ENCODE measurements at places on chromosomes 6 and 20.

GRCh38 chr6:45436544-45437438 is 59.1 kb upstream of the SUPT3H start:
- DNase-seq = no peak
- H3K4me1 ChIP-seq = no peaks in the 10 kb centered on the region
- no peaks in the 10 kb centered on the region for H3K36me3 ChIP-seq
- H3K27me3 ChIP-seq = no peaks in the 10 kb centered on the region
- H3K4me3 ChIP-seq = no peak overlapping the region

DNA sequence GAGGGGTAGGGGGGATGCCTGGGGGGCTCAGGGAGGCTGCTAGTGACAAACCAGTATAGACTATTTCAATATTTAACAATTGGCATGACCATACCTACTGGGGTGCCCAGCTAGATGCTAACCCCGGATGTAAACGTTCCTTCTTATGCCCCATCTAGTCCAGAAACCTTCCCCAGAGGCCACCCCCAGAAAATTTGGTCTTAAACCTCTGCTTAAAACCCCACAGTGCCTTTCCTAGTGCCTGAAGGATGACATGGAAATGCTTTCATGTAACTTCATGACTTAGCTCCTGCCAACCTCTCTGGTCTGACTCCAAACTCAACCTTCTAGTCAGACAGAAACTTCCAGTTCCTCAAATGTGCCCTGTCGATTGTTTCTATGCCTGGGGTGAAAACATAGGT is 52.0 kb downstream of the JPH2 start:
- peaks cover 5% of the 10 kb centered on the region for H3K27me3 ChIP-seq
- no peak overlapping the region for H3K27ac ChIP-seq
- H3K4me1 ChIP-seq = no peaks in the 10 kb centered on the region

DNA sequence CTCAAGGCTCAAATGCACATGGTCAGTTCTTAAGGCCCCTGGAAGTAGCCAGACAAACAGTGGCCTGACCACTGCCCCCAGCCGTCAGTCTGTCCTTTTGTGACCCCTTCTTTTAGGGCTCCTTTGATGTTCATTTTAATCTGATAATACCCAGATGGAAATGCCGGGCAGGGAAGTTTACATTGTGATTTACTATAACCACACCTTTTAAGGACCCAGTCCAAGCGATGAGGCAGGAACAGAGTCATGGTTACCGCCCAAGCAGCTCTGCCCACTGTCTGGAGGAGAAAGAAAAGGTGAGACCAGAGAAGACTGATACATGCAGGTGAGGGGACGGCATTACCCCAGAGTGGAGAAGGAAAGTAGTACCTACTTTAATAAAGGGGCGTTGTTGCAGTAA is 110.6 kb downstream of the PLEKHG1 start:
- no peak overlapping the region for H3K27ac ChIP-seq
- H3K4me3 ChIP-seq = no peak overlapping the region
- no peaks in the 10 kb centered on the region for H3K27me3 ChIP-seq
- no peak for DNase-seq
- H3K4me1 ChIP-seq = peaks cover 7% of the 10 kb centered on the region
- no peaks in the 10 kb centered on the region for H3K36me3 ChIP-seq

- DNase-seq = no peak
- H3K36me3 ChIP-seq = peaks cover 7% of the 10 kb centered on the region
Observed at GRCh38 chr6:125952764-125953501, 3.6 kb upstream of the HINT3 start.

DNA sequence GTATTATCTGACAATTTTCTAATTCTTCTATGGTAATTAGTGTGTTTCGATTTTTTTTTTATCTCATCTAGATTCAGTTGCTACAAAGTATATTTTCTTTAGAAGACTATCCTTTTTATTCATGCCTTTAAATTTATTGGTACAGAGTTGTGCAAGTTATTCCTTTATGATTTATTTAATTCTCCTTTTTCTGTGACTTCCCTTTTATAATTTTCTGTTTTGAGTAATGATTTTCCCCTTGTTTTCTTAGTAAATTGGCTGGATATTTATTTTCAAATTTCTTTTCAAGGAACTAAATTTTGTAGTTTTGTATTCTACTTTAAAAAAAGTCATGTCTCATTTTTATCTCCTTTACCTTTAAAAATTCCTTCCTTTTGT is 2.4 kb upstream of the IL22RA2 start:
- peaks cover 10% of the 10 kb centered on the region for H3K36me3 ChIP-seq
- no peak overlapping the region for H3K4me3 ChIP-seq
- H3K27me3 ChIP-seq = peaks cover 2% of the 10 kb centered on the region

DNA sequence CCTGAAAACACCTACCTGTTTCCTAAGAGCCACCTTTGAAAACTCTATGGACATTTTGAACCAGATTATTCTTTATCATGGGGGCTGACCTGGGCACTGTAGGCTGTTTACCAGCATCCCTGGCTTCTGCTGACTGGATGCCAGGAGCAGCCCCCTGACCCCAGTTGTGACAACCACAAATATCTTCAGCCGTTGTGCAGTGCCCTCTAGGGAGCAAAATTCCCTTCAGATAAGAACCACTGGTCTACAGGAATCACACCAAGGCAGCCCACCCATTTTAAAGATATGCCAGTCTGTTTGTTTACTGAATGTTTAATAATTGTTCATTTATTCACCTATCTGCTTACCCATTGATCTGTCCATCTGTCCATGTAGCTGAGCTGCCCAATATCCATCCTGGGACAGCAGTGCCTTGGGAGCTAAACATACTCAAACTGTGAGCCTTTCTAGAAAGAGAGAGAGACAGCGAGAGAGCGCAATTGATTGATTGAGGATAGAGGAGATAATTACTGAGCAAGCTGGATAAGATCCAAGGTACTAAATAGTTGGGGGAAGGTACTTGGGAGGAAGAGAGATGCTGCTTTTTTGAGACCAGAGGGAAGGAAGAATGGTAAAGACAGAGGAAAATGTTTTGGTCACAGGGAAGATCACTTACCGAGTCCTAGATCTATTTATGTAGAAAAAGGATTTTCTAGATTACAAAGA is 276.8 kb downstream of the NRN1 start:
- peak overlapping the region; percentile 36 for H3K27ac ChIP-seq
- no peaks in the 10 kb centered on the region for H3K36me3 ChIP-seq
- H3K4me1 ChIP-seq = peaks cover 32% of the 10 kb centered on the region
- peak overlapping the region; percentile 44 for H3K4me3 ChIP-seq
- DNase-seq = no peak

DNA sequence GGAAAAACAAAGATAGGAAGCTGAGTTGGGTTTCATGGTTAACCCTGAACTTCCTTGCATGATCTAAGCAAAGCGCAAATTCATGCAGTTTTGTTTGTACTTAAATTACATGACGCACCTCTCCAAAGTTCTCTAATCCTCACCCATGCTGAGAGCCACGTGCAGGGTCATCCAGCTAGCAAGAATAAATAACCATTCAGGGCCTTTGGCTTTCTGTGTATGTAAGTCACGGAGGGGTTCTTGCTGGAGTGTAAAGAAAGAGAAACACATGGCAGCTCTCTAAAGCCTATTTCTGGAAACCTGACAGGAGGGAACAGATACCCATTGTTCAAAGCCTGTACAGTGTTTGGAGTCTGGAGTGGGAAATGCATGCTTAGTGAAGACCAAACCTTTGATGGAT is 171.7 kb upstream of the CCN2 start:
- H3K4me3 ChIP-seq = no peak overlapping the region
- DNase-seq = no peak
- H3K36me3 ChIP-seq = no peaks in the 10 kb centered on the region
- peaks cover 2% of the 10 kb centered on the region for H3K27me3 ChIP-seq
- H3K27ac ChIP-seq = peak overlapping the region; percentile 59

- no peak for DNase-seq
- H3K36me3 ChIP-seq = no peaks in the 10 kb centered on the region
- peak within 1 kb of the TSS; percentile 44 for H3K4me3 ChIP-seq
- peaks cover 26% of the 10 kb centered on the region for H3K4me1 ChIP-seq
Observed at GRCh38 chr20:1328680-1329330, at the start of gene SDCBP2. Gene SDCBP2, minus strand, starts transcription at chr20:1329139. Its CDS starts 8,723 bp downstream, at chr20:1320416.

GRCh38 chr20:3199976-3200755 is 4.3 kb downstream of the DDRGK1 start:
- no peak for DNase-seq
- peaks cover 7% of the 10 kb centered on the region for H3K36me3 ChIP-seq
- H3K4me1 ChIP-seq = no peaks in the 10 kb centered on the region
- H3K27me3 ChIP-seq = peaks cover 3% of the 10 kb centered on the region

GRCh38 chr6:127497410-127497809 is 21.7 kb downstream of the MTCL3 start:
- H3K36me3 ChIP-seq = no peaks in the 10 kb centered on the region
- H3K27ac ChIP-seq = no peak overlapping the region
- DNase-seq = no peak
- peaks cover 2% of the 10 kb centered on the region for H3K4me1 ChIP-seq
- no peaks in the 10 kb centered on the region for H3K27me3 ChIP-seq

- no peak overlapping the region for H3K4me3 ChIP-seq
Observed at GRCh38 chr6:144262470-144263369, 22.4 kb upstream of the UTRN start.

DNA sequence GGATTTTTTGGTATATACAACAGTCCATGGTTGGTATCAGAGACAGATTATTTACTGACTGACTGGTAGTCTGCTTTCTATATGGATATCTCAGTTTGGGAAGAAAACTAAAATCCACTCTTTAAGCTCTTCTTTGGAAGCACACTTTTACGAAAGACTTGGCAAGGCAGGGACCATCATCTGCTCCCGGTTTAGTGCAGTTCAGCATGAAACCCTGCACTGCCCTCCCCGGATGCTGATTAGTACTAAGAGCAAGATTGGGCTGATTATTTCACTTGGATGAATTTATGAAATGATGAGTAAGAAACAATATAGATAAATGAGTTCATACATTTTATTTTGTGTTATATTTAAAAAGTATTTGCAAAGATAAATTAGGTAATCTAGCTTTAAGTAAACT is 56.3 kb downstream of the RGS17 start:
- DNase-seq = no peak
- no peak overlapping the region for H3K27ac ChIP-seq
- peaks cover 5% of the 10 kb centered on the region for H3K4me1 ChIP-seq
- no peak overlapping the region for H3K4me3 ChIP-seq
- no peaks in the 10 kb centered on the region for H3K36me3 ChIP-seq

GRCh38 chr6:40910260-40910893 is 128.6 kb downstream of the UNC5CL start:
- no peak overlapping the region for H3K4me3 ChIP-seq
- no peak for DNase-seq
- peaks cover 3% of the 10 kb centered on the region for H3K4me1 ChIP-seq
- H3K27me3 ChIP-seq = peaks cover 3% of the 10 kb centered on the region
- H3K36me3 ChIP-seq = no peaks in the 10 kb centered on the region

GRCh38 chr6:27279513-27280063 is 32.1 kb downstream of the PRSS16 start:
- H3K36me3 ChIP-seq = peaks cover 5% of the 10 kb centered on the region
- H3K27ac ChIP-seq = peak overlapping the region; percentile 88
- no peak for DNase-seq
- H3K27me3 ChIP-seq = peaks cover 13% of the 10 kb centered on the region
- peak overlapping the region; percentile 88 for H3K4me3 ChIP-seq

DNA sequence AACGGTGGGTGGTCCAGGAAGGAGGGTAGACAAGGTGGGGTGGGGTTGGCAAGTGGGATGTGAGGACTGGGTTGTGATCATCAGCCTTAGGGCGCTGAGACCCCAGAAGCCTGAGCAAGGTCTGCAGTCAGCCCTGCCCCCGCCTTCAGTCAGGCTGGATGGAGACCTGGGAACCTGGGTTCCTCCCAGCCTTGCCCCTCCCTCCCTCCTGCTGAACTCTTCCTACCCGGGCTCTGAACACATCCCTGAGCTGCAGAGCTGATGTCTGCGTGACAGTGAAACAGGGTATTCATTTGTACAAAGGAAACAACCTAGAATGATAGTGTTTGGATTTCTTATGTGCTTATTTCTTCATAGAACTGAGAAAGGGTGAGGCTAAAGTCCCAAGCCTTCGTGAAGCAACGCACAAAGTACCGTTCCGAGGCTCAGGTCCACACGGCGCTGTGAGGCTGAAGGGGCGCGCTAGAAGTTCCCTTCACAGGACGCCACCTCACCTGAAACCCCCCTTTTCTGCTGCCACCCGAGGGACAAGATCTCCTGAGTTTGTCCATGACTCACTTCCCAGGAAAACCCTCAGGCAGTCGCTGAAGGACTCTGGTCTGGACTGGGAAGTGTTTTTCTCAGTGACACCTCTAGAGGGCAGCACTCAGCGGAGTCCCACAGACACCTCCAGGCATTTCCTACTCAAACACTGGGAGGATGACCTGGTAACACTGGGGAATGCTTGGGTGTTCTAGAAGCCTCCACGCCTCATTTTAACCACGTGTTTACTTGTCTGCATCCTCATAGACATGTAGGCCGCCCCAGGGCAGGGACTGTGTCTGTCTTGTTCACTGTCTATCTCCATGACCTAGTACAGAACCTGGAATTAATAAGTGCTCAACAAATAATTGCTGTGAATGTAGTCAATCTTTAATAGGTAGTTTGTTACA is 1.2 kb downstream of the GSTA5 start:
- H3K4me1 ChIP-seq = no peaks in the 10 kb centered on the region
- no peak overlapping the region for H3K4me3 ChIP-seq
- peak; percentile 74 for DNase-seq
- H3K36me3 ChIP-seq = no peaks in the 10 kb centered on the region
- no peaks in the 10 kb centered on the region for H3K27me3 ChIP-seq

DNA sequence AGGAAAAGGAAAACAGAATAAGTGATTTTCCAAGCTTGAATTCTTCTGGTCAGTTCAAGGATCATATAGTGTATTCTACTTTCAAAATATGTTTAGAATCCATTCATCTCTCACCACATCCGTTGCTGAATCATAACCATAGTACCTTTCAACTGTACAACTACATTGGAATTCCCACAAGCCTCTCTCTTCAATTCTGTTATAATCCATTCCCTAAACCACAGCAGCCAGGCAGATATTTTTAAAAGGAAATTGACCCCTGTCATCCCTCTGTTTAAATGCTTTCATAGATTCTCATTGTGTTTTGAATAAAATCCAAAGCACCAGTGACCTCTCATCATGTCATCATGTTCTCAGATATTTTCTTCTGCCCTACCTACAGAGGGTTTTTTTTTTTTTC is 412.7 kb downstream of the GRIK2 start:
- no peak overlapping the region for H3K27ac ChIP-seq
- H3K4me3 ChIP-seq = no peak overlapping the region
- no peaks in the 10 kb centered on the region for H3K27me3 ChIP-seq
- H3K36me3 ChIP-seq = no peaks in the 10 kb centered on the region
- H3K4me1 ChIP-seq = no peaks in the 10 kb centered on the region

GRCh38 chr6:158793432-158793831 is 25.7 kb downstream of the EZR start:
- H3K4me3 ChIP-seq = no peak overlapping the region
- no peak overlapping the region for H3K27ac ChIP-seq
- peaks cover 44% of the 10 kb centered on the region for H3K4me1 ChIP-seq
- no peaks in the 10 kb centered on the region for H3K36me3 ChIP-seq

DNA sequence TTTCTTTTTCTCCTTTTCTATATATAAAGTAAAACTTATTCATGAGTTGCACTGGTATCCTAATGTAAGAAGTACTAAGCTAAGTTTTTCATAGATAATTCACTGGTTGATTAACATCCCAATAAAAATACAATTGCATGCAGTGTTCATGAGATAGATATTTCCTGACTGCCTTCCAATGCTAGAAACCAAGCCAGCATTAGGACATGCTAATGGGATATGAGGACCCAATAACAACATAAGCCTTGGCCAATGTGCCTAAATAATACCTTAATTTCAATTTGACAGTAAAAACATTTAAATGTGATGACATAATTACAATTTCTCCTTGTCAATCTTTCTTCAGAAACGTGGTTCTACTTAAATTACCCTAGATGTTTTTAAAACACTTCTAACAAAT is 152.7 kb downstream of the RNGTT start:
- DNase-seq = no peak
- no peak overlapping the region for H3K4me3 ChIP-seq
- H3K36me3 ChIP-seq = peaks cover 15% of the 10 kb centered on the region
- H3K4me1 ChIP-seq = peaks cover 1% of the 10 kb centered on the region

All from glutamatergic neuron (in vitro differentiated cells).